ENCODE measurements at places on chromosomes 4 and X.
A peak's percentile ranks its signal among the peaks of the same experiment; 100 is the strongest.

- DNase-seq, result no peak
These were observed 78.1 kb downstream of the SRPX start for GRCh38 chrX:38142610-38143009.

- DNase-seq, result no peak
These were observed 123.3 kb downstream of the ZNF518B start for GRCh38 chr4:10333942-10334341.

DNA sequence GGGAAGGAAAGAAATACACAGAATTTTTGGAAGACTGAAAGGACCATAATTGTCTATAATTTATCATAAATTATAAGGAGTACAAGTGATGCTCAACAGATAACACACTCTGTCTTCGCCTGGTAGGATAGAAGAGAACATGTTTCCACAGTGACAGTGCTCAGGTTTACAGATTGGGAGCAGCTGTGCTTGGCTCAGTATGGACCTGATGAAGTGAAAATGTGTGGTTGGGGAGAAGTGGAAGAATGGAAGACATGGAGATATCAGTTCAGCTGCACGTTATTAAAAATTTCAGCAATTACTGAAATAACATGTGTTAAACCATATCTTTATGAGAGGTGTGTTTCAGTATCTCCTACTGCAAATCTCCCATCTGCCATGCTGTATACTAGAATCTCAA, 90.6 kb downstream of the TLL1 start:
- DNase-seq, result no peak

DNA sequence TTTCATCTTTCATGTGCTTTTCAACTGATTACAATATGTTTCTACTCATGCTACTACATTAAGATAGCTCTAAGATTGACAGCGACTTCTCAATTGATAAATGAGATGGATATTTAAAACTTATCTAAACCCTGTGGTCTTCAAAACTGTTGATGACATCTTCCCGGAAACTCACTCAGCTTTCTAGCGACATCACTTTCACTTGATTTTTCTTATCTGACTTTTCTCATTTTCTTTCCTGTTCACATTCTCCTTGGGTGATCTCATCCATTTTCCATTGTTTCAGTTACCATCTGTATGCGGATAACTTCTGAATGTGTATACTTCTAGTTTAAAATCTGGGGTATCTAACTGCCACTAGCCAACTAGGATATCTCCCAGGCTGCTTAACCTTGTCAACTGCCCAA, 3.1 kb downstream of the POLR2B start:
- peak; percentile 55 for DNase-seq

- DNase-seq, result no peak
These were observed 289.7 kb downstream of the HS3ST1 start for GRCh38 chr4:11138964-11139363.

- no peak for DNase-seq
These were observed 117.2 kb downstream of the PDHA2 start for GRCh38 chr4:95957054-95957453.

DNA sequence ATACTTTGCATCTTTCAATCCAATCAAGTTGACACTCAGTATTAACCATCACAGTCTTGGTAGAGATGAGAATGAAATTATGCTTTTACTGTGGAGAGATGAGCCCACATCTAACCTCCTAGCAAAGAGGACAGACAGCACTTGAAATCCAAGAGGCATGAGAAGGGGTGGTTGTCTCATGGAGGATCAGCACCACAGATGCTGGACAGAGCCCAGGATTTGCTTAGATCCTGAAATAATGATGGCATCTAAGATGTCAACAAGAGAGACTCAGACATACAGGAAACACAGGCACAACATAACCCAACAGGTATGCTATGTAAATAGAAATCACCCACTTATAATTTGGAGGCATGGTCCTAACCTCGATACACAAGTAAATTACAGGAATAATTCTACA, 74.3 kb upstream of the VCX2 start:
- peak; percentile 2 for DNase-seq

DNA sequence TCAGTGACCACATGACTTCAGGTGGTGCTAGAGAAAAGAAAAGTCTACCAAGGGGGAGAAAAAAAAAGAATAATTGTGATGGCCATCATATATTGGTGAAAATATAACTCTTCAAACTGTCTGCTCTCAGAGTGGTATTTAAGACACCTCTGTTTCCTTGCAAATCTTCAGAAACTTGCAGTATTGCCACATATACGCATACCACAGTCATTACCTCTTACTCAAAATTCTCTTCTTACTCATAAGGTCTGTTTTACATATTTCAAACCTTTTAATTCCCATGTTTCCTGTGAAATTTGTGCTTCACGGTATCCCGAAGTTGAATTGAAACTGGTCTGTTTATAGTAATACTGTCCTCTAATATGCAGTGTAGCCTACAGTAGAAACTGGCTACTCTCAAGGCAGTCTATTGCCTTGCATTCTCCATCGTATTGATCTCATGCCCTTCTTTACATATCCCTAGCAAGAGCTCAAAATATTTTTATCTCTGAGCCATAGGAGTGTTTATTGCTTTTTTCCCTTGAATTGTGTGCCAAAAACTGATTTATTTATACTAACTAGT, 34.7 kb upstream of the LHFPL1 start:
- no peak for DNase-seq

All from RKO (cell line).